ENCODE measurements at places on chromosomes 7 and 10.

DNA sequence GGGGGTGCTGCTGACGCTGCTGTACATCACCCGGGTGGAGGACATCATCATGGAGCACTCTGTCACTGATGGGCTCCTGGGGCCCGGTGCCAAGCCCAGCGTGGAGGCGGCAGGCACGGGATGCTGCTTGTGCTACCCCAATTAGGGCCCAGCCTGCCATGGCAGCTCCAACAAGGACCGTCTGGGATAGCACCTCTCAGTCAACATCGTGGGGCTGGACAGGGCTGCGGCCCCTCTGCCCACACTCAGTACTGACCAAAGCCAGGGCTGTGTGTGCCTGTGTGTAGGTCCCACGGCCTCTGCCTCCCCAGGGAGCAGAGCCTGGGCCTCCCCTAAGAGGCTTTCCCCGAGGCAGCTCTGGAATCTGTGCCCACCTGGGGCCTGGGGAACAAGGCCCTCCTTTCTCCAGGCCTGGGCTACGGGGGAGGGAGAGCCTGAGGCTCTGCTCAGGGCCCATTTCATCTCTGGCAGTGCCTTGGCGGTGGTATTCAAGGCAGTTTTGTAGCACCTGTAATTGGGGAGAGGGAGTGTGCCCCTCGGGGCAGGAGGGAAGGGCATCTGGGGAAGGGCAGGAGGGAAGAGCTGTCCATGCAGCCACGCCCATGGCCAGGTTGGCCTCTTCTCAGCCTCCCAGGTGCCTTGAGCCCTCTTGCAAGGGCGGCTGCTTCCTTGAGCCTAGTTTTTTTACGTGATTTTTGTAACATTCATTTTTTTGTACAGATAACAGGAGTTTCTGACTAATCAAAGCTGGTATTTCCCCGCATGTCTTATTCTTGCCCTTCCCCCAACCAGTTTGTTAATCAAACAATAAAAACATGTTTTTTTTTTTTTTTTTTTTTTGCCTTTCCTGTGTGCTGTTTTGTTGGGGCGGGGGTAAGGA, 55.8 kb downstream of the TSPAN15 start:
- peak; percentile 68 for DNase-seq
- H3K27ac ChIP-seq, result peak overlapping the region; percentile 52
- H3K27me3 ChIP-seq, result no peaks in the 10 kb centered on the region
- H3K4me1 ChIP-seq, result peaks cover 11% of the 10 kb centered on the region
- H3K36me3 ChIP-seq, result peaks cover 9% of the 10 kb centered on the region

DNA sequence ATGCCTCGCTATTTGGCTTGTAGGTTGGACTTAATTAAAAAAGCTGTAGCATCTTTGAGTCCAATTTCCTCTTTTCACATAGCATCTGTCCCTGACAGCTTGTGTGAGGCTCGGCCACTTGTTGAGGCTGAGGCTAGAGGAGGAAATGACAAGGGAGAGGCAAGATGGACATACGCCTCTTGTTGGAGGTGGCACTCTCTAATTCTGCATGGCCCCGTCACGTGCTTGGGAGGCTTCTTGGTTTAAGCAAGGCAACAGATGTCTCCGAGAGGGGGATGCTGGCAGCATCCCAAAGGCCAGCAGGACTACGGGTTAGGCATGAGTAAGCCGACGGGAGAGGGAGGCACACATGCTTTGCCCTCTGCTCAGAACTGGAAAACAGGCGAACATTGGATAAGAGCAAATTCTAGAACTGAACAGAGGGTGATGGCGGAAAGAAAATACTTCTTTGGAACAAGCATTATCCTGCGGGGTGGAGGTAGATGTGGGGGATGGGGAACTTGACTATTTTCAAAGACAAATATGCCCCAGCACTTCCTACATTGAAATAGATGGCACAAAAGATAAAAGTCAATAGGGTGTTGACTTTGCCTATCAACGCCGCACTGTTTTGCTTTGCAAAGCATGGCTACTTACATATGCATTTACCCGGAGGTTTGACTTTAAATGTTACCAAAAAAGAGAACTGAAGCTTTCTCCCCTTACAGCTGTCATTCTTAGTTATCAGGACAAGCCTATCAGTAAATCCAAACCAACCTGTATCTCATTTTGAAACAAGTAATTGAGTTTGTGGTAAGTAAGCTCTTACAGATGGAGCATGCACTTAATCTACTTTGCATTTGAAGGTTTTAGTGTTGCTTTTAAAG, 94.8 kb downstream of the CHN2 start:
- no peak overlapping the region for H3K4me3 ChIP-seq
- peaks cover 4% of the 10 kb centered on the region for H3K27me3 ChIP-seq
- no peak for DNase-seq
- H3K4me1 ChIP-seq, result peaks cover 25% of the 10 kb centered on the region

DNA sequence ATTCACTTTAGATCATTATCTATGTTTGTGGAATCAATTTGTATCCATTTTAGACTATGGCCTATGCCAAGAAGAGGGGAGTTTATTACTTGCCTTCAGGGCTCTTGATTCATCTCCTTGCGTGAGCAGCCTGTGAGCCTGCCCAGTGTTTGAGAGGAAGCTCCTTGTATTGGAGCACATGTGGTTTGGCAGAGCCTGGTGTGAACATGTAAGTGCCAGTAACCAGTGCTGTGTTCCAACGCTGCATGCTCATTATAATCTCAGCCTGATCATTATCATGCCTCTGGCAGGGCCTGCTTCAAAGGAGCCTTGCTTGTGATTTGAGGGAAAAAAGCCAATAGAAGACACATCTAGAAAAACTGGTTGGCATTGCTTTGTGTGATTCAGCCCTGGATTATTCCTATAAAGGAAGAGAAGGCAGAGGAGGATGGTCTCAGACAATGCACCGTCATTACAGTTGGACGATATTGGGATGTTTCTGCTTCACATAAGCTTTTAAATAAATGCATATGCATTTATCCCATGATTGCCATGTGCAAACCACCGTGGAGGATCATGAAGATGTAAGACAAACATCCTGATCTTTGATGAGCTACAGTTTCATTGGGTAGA, 203.4 kb upstream of the AHR start:
- H3K4me1 ChIP-seq, result peaks cover 19% of the 10 kb centered on the region
- DNase-seq, result peak; percentile 63
- H3K27ac ChIP-seq, result peak overlapping the region; percentile 24
- no peaks in the 10 kb centered on the region for H3K36me3 ChIP-seq

DNA sequence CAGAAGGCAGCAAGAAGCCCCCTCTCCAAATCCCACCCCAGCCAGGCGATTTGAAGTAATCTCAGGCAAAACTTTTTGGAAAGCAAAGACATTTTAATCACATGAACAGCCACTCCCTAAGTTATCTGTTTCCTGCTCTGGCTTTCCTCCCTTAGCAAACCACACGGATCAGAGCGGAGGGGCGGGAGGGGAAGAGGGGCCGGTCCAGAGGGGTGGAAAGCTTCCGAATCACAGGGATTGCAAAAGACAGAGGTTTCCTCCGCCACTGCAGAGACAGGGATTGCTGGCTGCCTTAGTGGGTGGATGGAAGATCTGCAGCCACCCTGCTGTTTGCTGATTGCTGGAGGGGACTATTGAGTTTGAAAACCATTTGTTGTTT, 41.2 kb downstream of the ZCCHC24 start:
- no peak overlapping the region for H3K4me3 ChIP-seq
- no peaks in the 10 kb centered on the region for H3K27me3 ChIP-seq
- no peak overlapping the region for H3K27ac ChIP-seq
- no peak for DNase-seq
- H3K4me1 ChIP-seq, result peaks cover 22% of the 10 kb centered on the region

- H3K27ac ChIP-seq, result no peak overlapping the region
- peaks cover 31% of the 10 kb centered on the region for H3K27me3 ChIP-seq
- H3K36me3 ChIP-seq, result no peaks in the 10 kb centered on the region
- 0 out of 2 replicates have a peak, but pooled peaks cover 4% of the 10 kb centered on the region for H3K4me1 ChIP-seq
Measured at GRCh38 chr10:132059760-132060508, 5.8 kb upstream of the JAKMIP3 start.

DNA sequence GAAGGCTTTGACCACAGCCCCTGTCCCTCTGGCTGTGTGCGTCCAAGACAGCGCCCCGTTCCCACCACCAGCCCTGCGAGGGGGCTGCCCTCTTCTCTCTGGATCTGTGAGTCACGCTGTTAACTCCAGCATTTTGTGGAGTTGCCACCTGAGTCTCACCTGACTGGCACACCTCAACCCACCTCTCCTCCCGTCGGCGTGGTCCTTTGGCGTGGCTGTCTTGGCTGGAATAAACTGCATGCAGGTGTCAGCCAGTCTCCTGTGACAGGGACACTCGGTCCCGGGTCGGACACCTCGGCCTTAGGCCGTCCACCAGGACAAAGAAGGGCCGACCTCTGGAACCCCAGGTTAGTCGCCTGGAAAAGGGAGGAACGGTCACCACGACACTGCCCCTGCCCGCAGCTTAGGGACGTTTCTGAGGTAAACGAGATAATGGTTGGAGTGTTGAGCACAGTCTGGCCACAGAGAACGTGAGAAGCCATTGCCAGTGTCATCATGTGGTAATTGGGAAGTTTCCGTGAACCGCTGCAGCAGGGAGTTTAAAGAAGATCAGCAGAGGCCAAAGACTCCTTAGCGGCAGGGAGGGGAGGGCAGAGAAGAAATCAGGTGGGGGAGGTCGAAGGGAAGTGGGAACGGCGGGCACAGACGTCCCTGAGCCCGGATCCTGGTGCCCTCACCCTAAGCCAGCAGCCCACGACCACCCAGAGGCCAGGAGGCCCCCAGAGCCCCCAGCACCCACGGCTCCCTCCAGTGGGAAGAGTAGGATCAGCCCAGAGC, 73.6 kb upstream of the FAM20C start:
- no peak for DNase-seq
- no peak overlapping the region for H3K27ac ChIP-seq
- peaks cover 17% of the 10 kb centered on the region for H3K4me1 ChIP-seq
- H3K36me3 ChIP-seq, result no peaks in the 10 kb centered on the region
- H3K4me3 ChIP-seq, result no peak overlapping the region
- no peaks in the 10 kb centered on the region for H3K27me3 ChIP-seq

Measured in PC-9 (cell line).